Activated naive CD8-positive, alpha-beta T cell treated with anti-CD3 and anti-CD28 coated beads, Interleukin-2, amount 10 ng/mL, durations not matched to agents 7 days and 5 days (primary cell): ENCODE measurements at places on chromosomes 3 and 15. TPM values are rescaled to one million over a fixed set of nuclear protein-coding genes. Genes with fewer than 3 reads are reported as not detected.

DNA sequence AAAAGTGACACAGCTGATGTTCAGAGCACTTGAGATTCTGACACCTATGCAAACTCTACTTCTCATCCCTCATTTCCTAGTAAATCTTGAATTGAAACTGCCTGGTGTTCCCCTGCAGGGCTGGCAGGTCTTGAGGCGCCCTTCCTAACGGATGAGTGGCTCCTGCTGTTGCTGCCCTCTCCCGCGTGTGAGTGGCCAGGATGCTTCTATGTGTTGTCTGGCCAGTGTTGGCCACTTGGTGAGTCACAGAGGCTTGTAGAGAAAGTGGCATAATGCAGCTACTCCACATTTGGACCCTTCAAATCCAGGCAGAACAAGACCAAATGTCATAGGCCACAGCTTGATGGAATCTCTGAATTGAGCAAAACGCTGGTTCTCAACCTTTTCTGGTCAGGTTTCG, 63.6 kb downstream of the MOBP start:
- no peaks in the 10 kb centered on the region for H3K4me1 ChIP-seq
- no peaks in the 10 kb centered on the region for H3K36me3 ChIP-seq
- H3K27me3 ChIP-seq = peaks cover 36% of the 10 kb centered on the region
- DNase-seq = no peak

CFAP100 gene
- total RNA-seq = not detected

- H3K4me1 ChIP-seq = no peaks in the 10 kb centered on the region
- no peak overlapping the region for H3K4me3 ChIP-seq
- H3K27me3 ChIP-seq = peaks cover 11% of the 10 kb centered on the region
- H3K36me3 ChIP-seq = no peaks in the 10 kb centered on the region
Measured at GRCh38 chr15:39281094-39281493, 299.8 kb upstream of the THBS1 start.

FETUB gene
- not detected for total RNA-seq

CCR8 gene
- total RNA-seq = 1.2 TPM

GRCh38 chr3:186386883-186387560, 25.0 kb upstream of the DGKG start:
- H3K36me3 ChIP-seq = no peaks in the 10 kb centered on the region
- peaks cover 8% of the 10 kb centered on the region for H3K4me1 ChIP-seq
- H3K4me3 ChIP-seq = no peak overlapping the region
- no peak for DNase-seq

CALML4 gene
- 10.3 TPM for total RNA-seq

- no peaks in the 10 kb centered on the region for H3K27me3 ChIP-seq
- H3K4me1 ChIP-seq = no peaks in the 10 kb centered on the region
- no peak overlapping the region for H3K27ac ChIP-seq
- DNase-seq = no peak
- H3K4me3 ChIP-seq = no peak overlapping the region
Measured at GRCh38 chr3:163722405-163722804, 1355.9 kb downstream of the SI start.

SLC24A1 gene
- total RNA-seq = 7.1 TPM

PLA2G4F gene
- not detected for total RNA-seq

- no peak overlapping the region for H3K4me3 ChIP-seq
- H3K27me3 ChIP-seq = peaks cover 51% of the 10 kb centered on the region
- DNase-seq = no peak
- no peak overlapping the region for H3K27ac ChIP-seq
- peaks cover 5% of the 10 kb centered on the region for H3K4me1 ChIP-seq
- peaks cover 2% of the 10 kb centered on the region for H3K36me3 ChIP-seq
Measured at GRCh38 chr15:92653836-92654539, 1.6 kb downstream of the FAM174B start.

DNA sequence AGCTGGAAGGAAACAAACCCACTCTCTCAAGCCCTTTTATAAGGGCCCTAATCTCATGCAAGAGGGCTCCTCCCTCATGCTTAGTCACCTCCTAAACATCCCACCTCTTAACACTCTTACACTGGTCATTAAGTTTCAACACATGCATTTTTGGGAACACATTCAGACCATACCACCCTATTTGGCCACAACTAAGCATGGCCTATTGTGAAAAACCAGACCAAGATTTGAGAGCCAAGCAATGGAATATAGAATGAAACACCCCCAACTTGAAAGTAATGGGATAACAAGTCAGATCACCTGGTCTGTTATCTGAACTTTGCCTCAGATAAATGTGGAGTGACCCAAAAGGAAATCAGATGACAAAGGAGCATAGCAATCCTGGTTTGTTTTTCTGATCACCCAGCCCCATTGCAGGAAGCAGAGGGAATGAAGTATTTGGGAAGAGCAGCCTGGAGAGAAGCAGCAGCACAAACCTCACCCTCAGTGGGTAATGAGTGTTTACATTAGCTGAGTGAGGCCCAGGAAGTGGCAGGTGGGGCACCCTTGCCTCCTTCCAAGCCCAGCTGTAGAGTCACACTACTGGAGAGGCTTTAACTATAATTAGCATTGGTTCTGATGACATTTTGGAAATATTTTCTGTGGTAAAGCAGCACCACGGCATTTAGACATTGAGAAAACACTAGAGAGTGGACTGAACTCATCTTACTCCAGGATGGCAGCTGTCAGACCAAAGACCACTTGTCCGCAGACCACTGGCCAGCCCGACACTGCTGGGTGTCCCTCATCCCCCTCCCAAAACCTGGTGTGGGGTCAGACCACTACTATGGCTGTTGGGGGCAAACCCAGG, 48.8 kb upstream of the PRTG start:
- H3K27me3 ChIP-seq = peaks cover 8% of the 10 kb centered on the region
- no peak overlapping the region for H3K4me3 ChIP-seq
- no peak for DNase-seq
- no peaks in the 10 kb centered on the region for H3K36me3 ChIP-seq

- no peaks in the 10 kb centered on the region for H3K27me3 ChIP-seq
- H3K4me3 ChIP-seq = peak overlapping the region; percentile 75
- peaks cover 41% of the 10 kb centered on the region for H3K36me3 ChIP-seq
- DNase-seq = no peak
Measured at GRCh38 chr3:100072326-100073048, 41.8 kb downstream of the FILIP1L start.

DNA sequence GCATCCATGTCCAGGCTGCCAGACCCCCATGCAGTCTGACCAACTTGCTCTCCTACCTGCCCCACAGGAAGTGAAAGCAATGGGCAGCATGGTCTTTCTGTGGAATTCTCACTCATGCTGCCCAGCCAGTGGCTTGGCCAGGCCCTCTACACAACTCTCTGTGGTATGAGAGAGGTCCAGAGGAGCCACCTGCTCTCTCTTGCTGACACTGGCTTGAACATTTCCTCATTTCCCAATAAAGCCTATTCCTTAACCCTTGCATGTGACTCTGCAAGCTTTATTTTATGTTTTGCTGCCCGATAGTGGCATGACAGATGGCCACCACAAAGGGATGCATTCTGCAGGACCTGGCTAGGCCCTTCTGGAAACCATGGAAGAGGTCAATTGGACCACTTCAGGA, 53.8 kb downstream of the CCR1 start:
- peaks cover 2% of the 10 kb centered on the region for H3K27me3 ChIP-seq
- no peak for DNase-seq
- no peak overlapping the region for H3K4me3 ChIP-seq
- H3K36me3 ChIP-seq = peaks cover 17% of the 10 kb centered on the region
- H3K4me1 ChIP-seq = peaks cover 9% of the 10 kb centered on the region

SERINC4 gene
- 0.14 TPM for total RNA-seq

DNA sequence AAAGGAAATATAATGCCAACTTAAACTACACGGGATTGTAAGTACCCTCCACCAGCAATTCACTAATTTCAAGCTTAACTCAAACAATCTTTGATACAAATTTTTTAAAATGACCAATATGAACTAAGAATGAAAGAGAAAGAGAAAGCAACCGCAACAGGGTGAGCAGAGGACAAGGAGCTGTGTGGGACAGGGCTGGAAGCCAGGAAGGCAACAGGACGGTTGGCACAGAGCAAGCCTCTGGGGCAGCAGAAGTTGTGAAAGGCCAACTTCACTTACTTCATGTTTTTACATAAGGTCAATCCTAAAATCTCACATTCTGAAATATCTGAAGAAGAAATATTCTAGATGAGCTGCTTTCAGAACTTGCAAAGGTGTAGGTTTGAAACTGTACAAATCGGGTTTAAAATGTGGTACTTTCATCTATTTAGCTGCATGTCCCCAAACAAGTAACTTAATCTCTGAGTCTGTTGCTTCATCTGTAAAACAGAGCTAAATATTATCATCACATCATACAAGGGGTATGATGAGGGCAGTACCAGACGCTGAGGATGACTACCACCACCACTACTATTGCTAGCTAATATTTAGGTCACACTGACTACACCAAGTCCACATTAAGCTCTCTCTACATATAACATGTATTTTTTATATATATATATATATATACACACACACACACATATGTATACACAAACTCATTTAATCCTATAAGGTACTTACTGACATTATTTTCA, 101.7 kb downstream of the IGSF11 start:
- H3K27ac ChIP-seq = no peak overlapping the region
- no peak for DNase-seq
- no peak overlapping the region for H3K4me3 ChIP-seq
- peaks cover 2% of the 10 kb centered on the region for H3K36me3 ChIP-seq
- H3K27me3 ChIP-seq = no peaks in the 10 kb centered on the region

GRCh38 chr3:20013396-20013795, 1.3 kb upstream of the PP2D1 start:
- DNase-seq = no peak
- H3K4me1 ChIP-seq = no peaks in the 10 kb centered on the region
- no peak overlapping the region for H3K4me3 ChIP-seq
- no peaks in the 10 kb centered on the region for H3K36me3 ChIP-seq

- no peak overlapping the region for H3K4me3 ChIP-seq
- no peaks in the 10 kb centered on the region for H3K4me1 ChIP-seq
- H3K27me3 ChIP-seq = no peaks in the 10 kb centered on the region
- DNase-seq = no peak
- H3K36me3 ChIP-seq = no peaks in the 10 kb centered on the region
- H3K27ac ChIP-seq = no peak overlapping the region
Measured at GRCh38 chr15:77564938-77565337, 67.8 kb downstream of the LINGO1 start.

- no peaks in the 10 kb centered on the region for H3K27me3 ChIP-seq
- H3K4me3 ChIP-seq = no peak overlapping the region
- H3K36me3 ChIP-seq = no peaks in the 10 kb centered on the region
- peaks cover under 1% of the 10 kb centered on the region for H3K4me1 ChIP-seq
Measured at GRCh38 chr3:128870347-128870746, 9.1 kb upstream of the ACAD9 start.

- no peaks in the 10 kb centered on the region for H3K36me3 ChIP-seq
- H3K27me3 ChIP-seq = no peaks in the 10 kb centered on the region
- DNase-seq = no peak
- H3K4me3 ChIP-seq = no peak overlapping the region
Measured at GRCh38 chr3:96958856-96959255, 144.5 kb downstream of the EPHA6 start.

GRCh38 chr3:169512991-169513390, 150.5 kb downstream of the MECOM start:
- no peak overlapping the region for H3K27ac ChIP-seq
- no peak for DNase-seq
- H3K27me3 ChIP-seq = peaks cover 2% of the 10 kb centered on the region
- H3K4me1 ChIP-seq = peaks cover 9% of the 10 kb centered on the region
- no peaks in the 10 kb centered on the region for H3K36me3 ChIP-seq

DNA sequence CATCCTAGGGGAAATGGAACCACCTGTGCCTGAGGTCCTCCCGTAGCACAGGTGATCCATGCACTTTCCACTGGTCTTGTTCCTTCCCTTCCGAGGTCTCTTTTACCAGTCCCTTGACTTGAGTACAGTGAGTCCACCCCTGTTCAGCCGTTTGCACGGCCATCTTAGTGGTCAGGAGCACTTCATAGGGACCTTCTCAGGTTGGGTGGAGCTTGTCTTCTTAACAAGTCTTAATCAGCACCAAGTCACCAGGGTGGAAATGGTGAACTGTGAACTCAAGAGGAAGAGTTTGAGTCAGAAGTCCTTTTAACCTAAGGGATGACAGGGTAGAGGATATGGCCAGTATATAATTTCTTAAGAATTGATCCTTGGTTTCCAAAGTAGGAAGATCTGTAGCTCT, 21.4 kb downstream of the ARL8B start:
- DNase-seq = no peak
- H3K27me3 ChIP-seq = no peaks in the 10 kb centered on the region
- peaks cover 7% of the 10 kb centered on the region for H3K4me1 ChIP-seq
- H3K27ac ChIP-seq = no peak overlapping the region
- H3K4me3 ChIP-seq = no peak overlapping the region

DNA sequence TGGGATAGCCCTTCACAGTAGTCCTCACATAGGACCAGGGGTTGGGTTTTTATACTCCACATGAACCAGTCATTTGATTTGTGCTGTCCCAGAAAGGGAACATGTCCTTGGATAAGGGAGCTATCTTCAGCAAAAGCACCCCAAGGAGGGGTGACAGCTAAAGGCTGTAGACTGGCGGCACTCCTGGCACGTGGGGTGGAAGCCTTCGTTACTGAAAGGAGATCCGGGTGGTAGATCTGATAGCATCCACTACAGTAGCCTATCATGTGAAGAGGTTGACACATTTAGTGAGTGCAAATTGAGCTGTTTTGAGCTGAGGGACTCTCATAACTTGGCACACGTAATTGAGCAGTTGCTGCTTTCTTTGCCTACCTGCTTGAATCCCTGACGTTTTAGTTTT, 588.8 kb upstream of the GOLIM4 start:
- H3K27ac ChIP-seq = no peak overlapping the region
- H3K36me3 ChIP-seq = no peaks in the 10 kb centered on the region
- no peaks in the 10 kb centered on the region for H3K4me1 ChIP-seq

- no peak overlapping the region for H3K27ac ChIP-seq
- H3K4me3 ChIP-seq = no peak overlapping the region
- DNase-seq = no peak
- no peaks in the 10 kb centered on the region for H3K4me1 ChIP-seq
- no peaks in the 10 kb centered on the region for H3K36me3 ChIP-seq
Measured at GRCh38 chr3:113124256-113124830, 87.0 kb upstream of the BOC start.

DNA sequence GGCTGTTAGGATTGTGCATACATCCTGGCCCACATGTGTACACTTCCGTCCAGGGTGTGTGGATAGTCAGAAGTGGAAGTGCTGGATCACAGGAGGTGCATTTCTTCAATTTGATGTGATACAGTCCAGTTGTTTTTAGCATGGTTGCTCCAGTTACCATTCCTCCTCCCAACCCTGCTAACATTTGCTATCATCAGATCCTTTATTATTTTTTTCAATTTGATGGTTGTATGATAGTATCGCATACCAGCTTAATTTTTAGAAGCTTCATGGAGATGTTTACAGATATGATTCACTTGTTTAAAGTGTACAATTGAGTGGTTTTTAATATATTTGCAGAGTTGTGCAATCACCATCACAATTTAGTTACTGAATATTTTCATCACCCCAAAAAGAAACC, 202.7 kb downstream of the ITPR1 start:
- no peak for DNase-seq
- H3K4me3 ChIP-seq = no peak overlapping the region

FGD5 gene
- total RNA-seq = 0.17 TPM

- no peak overlapping the region for H3K27ac ChIP-seq
Measured at GRCh38 chr3:149186219-149186618, 35.4 kb downstream of the CP start.

DNA sequence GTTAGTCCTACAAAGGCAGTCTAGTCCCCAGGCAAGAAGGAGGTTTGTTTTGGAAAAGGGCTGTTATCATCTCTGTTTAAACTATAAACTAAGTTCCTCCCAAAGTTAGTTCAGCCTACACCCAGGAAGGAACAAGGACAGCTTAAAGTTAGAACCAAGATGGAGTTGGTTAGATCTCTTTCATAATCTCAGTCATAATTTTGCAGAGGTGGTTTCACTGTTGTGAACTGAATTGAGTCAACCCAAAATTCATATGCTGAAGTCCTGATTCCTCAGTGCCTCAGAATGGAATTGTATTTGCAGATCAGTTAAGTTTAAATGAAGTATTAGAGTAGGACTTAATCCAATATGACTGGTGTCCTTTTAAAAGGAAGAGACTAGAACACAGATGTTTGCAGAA, 101.0 kb upstream of the C3orf80 start:
- no peak overlapping the region for H3K27ac ChIP-seq
- DNase-seq = no peak
- no peaks in the 10 kb centered on the region for H3K4me1 ChIP-seq
- no peaks in the 10 kb centered on the region for H3K36me3 ChIP-seq
- H3K4me3 ChIP-seq = no peak overlapping the region
